ENCODE measurements at places on chromosomes 3 and 15.
A peak's percentile ranks its signal among the peaks of the same experiment; 100 is the strongest.

DNA sequence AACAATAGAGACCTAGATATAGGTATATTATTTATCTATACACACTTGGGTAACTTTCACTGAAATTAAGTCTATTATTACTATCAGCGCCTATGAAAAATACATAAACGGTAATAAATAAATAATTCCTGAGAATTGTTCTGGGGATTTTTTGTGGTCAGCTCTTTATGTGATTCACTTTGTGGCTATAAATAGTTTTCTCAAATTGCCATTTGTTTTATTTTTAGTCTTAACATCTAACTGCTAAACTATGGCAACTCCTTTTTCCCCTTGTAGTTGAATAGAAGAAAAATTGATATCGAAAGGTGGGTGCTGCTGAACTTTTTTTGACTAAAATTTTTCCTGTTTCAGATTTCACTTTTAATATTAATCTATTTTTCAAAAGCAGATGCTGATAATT lies 189.0 kb downstream of the VGLL3 start:
- peak; percentile 19 for DNase-seq

- no peak for DNase-seq
Observed at GRCh38 chr3:154034797-154035330, 86.3 kb upstream of the ARHGEF26 start.

DNA sequence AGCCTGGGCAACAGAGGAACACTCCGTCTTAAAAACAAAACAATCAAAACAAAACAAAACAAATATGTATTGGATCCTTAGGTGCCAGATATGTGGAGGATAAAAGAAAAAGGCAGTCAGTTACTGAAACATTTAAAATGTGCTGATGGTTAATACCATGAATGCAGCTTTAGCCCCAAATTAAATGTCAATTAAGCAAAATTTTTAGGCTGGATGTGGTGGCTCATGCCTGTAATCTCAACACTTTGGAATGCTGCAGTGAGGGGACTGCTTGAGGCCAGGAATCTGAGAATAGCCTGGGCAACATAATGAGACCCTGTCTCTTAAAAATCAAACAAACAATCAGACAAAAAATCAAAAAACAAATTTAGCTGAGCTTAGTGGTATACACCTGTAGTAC lies 8.5 kb upstream of the CHMP2B start:
- no peak for DNase-seq

DNA sequence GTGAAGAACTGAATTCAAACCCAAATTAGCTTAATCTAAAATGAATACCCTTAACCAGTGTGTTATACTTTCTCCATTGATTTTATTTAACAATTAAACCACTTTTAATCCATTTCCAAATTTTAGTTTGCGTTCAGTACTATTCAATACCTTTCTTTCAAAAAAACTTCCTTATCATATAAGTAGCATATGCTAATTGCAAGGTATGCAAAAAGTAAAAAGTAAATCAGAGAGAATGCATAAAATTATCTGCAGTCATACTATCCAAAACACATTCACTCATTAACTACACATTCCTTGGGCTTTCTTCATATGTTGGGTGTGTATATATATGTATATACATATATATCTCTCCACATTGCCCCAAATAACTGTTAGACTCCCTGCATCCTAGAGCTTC lies 208.8 kb downstream of the CADM2 start:
- no peak for DNase-seq

GRCh38 chr3:69378112-69378802 lies 7.6 kb downstream of the FRMD4B start:
- DNase-seq: no peak

DNA sequence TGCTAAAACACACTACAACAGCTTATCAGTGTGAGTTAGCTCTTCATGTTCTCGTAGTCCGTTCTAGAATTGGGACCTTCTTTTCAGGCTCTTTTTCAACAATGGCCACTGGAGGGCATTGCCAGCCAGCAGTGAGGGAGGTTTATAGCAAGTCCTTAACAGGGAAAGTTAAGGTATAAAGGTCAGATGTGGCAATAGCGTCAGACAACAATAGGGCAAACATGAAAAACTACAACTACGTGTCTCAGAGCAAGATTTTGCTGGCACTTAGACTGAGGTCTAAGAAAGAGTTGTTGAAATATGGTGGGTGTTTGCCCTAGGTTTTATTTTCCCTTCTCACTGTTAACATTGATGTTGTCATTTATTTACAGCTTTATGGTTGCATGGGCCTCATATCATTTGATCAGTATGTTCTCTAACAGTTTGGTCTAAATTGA lies 161.4 kb downstream of the GMNC start:
- peak; percentile 54 for DNase-seq

- DNase-seq: peak; percentile 70
Observed at GRCh38 chr3:48565591-48566400, 2.2 kb upstream of the UCN2 start.

GRCh38 chr3:123096731-123097130 lies 29.9 kb downstream of the PDIA5 start:
- peak; percentile 52 for DNase-seq

DNA sequence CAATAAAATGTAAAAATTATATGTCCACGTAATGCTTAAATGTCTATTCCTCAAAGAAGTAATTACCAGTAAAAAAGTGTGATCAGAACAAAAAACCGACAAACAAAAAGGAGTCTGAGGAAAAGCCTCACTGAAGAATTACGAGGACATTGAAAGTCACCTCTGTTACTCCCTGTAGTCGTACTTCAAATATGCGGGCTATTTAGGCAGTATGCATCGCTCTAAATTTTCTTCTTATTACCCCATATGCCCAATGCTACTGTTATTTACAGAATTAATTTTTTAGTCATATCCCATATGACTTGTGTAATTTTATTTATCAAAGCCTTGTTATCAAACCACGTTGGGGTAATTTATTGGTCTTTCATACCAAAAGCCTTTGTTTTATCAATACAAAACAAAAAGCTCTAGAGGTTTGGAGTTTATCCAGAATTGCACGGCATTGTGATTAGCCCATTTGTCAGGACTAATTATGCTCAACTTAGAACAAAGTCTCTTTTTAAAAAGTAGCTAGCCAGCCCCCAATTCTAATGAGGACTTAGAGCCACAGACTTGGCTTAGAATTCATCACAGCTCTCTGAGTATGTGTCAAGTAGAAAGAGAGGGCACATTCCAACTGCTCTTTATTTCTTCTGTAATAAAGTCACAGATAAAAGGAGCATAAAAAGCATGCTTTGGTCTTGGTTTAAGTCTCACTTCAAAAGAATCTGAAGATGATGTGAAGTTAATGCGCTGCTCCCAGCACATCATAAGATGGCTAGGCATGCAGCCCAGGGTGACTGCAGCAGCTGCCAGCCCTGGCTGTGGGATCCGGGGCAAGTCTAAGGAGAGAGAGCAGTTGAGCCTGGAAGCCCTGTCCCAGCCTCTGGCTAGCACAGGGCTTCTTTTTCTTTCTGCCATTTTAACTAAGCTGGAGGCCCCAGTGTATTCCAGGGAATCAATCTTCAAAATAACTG lies 521.0 kb downstream of the GABRG3 start:
- peak; percentile 20 for DNase-seq

DNA sequence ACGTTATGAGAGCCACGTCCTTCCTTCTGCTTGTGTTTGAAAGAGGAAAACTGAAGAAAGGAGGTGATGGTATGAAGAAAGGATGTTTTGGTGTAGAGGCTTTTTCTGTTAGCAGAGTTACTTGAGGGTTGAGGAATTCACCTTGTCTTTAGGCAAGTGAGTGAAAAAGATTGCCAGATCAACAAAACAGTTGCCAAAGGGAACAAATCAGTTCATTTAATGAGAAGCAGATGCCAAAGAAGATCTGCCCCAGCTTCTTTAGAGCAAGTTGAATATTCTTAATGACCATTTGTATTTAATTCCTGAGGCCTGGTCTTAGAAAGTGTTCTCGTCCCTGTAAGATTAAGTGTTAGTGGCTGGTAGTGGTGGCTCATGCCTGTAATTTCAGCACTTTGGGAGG lies 2.6 kb downstream of the CHCHD6 start:
- DNase-seq: no peak

DNA sequence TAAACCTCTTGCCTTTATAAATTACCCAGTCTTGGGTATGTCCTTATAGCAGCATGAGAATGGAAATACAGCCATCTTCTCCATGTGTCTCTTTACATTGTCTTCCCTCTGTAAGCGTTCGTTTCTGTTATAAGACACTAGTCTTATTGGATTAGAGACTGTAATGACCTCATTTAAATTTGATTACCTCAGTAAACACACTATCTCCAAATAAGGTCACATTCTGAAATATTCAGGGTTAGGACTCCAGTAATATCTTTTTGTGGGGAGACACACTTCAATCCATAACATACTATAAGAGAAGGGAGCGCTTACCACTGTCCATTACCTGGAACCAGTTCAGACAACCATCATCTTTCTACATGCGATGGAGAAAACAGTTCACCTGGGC lies 34.3 kb upstream of the CD47 start:
- no peak for DNase-seq

DNA sequence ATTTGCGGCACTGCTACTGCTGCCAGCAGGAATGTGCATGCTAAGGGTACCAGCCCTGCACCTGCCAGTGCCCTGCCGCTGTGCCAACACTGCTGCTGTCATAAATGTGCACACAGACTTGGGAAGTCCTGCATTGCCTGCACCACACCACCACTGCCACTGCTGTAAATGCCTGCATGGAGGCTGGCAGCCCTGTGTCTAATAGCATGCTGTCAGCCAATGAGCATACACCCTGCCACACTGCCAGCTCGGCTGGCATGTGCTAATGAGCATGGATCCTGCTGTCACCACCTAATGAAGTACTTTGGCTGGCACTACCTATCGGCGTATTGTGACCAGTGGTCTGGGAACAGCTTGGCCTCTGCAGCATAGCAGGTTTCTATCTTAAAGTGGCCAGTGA lies 981.8 kb upstream of the GBE1 start:
- no peak for DNase-seq

- DNase-seq: no peak
Observed at GRCh38 chr3:149170672-149171071, 41.2 kb downstream of the HPS3 start.

GRCh38 chr3:58371754-58372153 lies 39.1 kb downstream of the PXK start:
- no peak for DNase-seq

All from AG20443 (cell line).